ENCODE measurements at places on chromosomes 7 and 10. TPM values are rescaled to one million over a fixed set of nuclear protein-coding genes. Genes with fewer than 3 reads are reported as not detected.

CALCR gene
- total RNA-seq = not detected

HTR7 gene
- 3.3 TPM for total RNA-seq

MYPN gene
- total RNA-seq = under 0.01 TPM

CDK1 gene
- total RNA-seq = 0.94 TPM

BLOC1S2 gene
- 50.1 TPM for total RNA-seq

Measured in bronchial smooth muscle cell (primary cell).